ENCODE measurements at places on chromosomes 16 and 17.

DNA sequence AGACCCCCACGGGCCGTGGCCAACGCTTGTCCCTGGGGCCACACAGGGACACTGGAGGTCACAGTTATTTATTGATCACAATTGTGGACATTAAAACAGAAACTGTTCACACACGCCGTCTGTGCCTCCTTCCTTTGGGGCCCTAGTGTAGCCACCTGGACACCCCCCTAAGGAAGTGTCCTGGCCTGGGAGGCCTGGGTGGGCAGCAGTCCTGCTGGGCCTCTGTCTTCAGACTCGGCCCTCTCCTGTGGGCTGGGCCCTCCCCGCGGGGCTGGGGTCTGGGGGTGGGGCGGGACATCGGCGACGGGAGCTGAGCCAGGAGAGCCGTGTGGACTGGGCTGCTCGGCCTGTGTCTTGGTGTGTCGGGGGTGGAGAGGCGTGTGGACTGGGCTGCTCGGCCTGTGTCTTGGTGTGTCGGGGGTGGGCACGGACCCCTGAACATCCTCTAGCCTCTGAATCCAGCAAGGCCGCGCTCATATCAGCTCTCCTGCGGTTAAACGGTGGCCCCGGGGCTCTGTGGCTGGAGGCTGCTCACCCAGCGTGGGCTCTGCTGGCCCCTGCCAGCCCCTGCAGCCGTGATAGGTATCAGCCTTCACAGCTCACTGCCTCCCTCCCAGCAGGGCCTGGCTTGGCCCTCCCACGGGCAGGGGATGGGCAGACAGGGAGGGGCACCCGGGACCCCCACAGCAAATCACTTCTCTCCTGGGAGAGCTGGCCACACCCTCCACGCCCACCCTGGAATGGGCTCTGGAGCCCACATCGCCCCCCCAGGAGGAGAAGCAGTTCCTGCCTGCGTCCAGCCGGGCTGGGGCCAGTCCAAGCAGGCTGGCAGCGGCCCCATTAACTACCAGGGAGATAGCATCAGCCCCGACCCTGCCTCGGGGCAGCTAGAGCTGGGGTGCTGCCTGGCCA is 1.1 kb upstream of the NHLRC4 start:
- DNase-seq = no peak

DNA sequence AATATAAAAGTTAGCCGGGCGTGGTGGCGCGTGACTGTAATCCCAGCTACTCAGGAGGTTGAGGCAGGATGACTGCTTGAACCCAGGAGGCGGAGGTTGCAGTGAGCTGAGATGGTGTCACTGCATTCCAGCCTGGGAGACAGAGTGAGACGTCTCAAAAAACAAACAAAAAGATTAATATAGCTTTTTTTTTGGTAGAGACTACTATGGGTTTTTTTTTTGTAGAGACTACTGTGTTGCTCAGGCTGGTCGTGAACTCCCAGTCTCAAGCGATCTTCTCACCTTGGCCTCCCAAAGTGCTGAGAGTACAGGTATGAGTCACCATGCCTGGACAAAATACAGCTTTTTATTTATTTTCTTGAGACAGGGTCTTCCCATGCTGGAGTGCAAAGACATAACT is 20.2 kb downstream of the ZNRF1 start:
- DNase-seq = no peak

DNA sequence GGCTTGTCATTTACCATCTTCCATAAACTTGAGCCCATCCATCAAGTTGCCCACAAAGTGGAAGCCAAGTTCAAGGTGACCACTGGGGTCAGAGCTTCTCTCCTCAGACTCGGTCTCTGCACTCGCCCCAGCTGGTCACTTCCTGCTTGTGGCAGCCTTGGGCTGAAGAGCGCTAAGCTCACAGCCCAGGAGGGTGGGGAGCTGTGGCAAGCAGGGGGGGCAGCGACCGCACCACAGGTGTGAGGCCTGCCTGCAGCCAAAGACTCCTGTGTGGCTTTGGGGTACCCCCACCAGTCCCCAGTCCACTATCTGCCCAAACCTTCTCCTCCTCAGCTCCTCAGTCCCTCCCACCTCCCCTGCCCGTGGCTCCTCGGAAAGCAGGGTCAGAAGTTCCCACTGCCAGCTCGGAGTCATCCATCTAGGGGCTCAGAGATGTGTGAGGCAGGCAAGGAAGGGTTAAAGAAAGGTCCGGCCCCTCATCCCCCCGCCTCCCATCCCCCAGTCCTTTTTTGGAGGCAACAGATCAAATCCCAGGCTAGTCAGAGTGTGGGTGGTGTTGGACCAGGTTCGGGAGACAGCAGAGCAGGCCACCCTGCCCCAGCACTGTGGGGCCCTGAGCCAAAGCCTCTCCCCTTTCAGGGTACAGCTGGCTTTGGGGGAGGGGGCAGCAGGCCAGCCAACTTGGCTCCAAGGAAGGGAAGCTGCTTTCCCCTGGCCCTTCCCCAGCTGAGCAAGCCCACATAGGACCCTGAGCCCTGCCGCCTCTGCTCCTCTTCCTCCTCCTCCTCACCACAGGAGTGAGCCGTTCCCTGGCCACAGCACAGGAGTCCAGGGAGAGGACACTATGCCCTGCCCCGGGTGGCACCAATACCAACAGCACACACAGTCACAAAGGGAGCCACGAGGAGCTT is 3.2 kb downstream of the CSF3 start:
- no peak for DNase-seq

GRCh38 chr17:27327871-27328270 is 34.0 kb downstream of the WSB1 start:
- no peak for DNase-seq

- DNase-seq = no peak
Measured at GRCh38 chr16:68344252-68344651, 33.4 kb downstream of the PRMT7 start.
